ENCODE measurements at places on chromosomes 1 and 21.

GRCh38 chr1:64515427-64515826, 45.5 kb downstream of the CACHD1 start:
- DNase-seq: no peak

DNA sequence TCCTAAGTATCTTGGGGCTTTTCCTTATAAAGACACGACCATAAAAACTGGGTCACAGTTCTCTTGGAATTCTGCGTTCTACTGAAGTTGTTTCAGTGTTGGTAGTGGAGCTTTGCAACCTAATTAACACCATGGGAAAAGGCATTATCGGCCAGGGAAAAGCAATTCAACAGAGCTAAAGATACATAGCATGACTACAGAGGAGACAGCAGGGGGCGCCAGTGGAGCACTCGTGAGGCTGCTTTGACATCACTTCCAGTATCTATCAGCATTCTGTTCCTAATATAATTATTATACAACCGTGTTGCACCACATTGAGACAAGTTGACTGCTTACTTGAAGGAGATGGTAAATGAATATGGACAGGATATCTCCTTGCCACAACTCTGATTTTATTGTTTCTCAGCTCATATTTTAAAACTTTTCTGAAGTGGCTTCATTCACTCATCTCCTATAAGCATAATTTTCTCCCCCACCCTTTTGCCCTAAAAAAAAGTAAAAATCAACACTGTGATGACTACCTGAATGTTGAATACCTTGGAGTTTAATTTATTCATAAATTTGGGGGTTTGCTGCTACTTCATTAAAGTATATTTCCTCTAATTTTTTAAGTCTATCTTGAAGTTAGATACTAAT, 39.4 kb downstream of the ZP4 start:
- peak; percentile 67 for DNase-seq

DNA sequence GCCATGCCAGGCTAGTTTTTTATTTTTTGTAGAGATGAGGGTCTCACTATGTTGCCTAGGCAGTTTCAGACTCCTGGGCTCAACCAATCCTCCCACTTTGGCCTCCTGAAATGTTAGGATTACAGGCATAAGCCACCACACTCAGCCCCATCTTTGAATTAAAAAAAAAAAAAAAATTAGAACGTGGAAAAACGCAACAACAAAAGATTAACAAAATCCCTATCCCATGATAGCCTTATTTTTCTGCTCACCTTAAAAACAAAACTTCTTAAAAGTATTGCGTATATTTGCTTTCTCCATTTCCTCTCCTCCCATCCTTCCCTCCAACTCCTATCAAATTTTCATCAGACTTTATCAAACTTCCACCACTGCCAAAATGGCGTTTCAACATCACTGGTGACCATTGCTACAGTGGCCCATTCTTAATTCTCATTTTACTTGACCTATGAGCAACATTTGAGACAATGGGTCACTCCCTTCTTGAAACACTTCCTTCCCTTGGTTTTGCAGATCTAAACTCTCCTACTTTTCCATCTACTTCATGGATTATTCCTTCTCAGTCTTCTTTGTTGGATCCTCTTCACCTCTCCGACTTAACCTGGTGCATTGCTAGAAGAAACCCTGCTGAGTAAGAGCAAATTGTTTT, 579 bp upstream of the ZNF684 start:
- no peak for DNase-seq

GRCh38 chr1:59972216-59972927, 45.8 kb upstream of the CYP2J2 start:
- DNase-seq: no peak

DNA sequence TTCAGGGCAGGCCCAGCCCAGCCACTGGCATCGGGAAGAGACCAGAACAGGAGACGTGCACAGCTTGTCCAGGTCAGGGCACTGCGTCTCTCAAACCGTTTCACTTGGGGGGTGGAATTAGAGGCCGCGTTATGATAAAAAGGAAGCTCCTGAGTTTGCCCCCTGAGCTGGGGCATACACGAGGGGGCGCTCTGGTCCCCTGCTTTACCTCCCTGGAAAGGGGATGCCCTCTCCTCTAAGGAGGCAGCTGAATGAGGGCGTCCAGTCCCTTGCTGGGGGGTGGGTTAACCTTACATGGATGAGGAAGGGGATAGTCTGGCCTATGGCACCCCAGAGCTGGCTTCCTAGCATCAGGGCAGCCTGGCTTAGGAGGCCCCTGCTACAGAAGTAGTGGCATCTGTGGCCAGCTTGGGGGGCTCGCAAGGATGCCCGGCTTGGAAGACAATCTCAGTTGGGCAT, 2.3 kb downstream of the MYOG start:
- DNase-seq: no peak

GRCh38 chr1:75786901-75787493, 941 bp downstream of the RABGGTB start:
- DNase-seq: no peak

GRCh38 chr1:204915861-204916495, 45.3 kb downstream of the NFASC start:
- no peak for DNase-seq

- peak; percentile 78 for DNase-seq
Observed at GRCh38 chr1:8197493-8198282, 120.2 kb upstream of the SLC45A1 start.

DNA sequence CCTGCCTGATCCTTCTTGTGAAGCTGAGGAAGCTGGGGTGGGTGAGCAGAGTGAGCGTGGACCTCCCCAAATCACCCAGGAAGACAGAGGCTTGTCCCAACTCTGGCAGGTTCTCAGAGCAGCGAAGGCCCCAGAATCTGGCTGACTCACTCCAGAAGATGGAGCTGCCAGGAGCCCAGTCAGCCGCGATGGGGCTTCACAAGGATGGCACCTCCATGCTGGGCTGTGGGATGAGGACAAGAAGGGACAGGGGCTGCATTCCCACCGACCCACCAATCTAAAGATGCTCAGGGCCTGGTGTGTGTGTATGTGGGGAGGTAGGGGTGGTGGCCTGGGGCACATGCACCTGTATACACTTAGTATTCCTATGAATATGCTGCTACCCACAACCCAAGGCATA, 52.9 kb downstream of the ATP1A1 start:
- no peak for DNase-seq

- no peak for DNase-seq
Observed at GRCh38 chr21:22192766-22193165, 1194.6 kb downstream of the NCAM2 start.

DNA sequence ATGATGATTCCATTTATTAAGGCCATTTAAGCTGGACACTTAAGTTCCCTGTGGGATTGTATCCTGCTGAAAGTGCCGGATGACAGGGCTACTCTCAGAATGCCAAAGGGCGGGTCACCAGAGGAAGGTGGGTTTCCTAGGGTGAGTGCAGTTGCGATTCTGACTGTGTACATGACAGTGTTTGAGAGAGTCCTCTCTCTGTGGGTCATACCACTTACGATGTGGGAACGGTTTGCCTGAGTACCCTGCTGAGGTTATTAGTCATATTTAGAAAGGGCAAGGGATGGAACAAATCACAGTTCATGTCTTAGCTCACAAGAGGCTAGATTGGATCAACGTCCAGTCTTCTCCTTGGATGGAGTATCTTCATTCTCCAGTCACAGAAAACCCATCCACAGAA, 461.9 kb downstream of the CAMTA1 start:
- DNase-seq: no peak

DNA sequence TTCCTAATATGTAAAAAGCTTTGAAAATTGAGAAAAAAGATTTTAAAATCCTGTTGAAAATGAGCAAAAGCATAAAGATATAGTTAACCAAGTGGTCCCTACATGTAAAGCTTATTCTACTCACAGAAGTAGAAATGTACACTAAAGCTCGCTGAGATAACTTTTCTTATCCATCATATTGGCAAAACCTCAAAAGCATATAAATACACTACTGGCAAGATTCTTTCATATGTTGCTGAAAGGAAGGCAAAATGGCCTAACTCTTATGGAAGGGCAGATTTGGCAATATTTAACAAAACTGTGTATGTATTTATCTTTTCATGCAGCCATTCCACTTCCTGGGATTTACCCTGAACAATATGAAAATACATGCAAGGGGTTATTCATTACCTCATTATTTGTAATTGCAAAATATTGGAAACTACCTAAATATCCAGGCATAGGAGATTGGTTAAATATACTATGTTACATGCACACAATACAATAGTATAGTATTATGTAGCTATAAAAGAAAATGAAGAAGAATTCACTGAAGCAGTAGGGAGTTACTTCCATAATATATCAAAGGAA, 43.2 kb upstream of the LYPLAL1 start:
- DNase-seq: no peak

DNA sequence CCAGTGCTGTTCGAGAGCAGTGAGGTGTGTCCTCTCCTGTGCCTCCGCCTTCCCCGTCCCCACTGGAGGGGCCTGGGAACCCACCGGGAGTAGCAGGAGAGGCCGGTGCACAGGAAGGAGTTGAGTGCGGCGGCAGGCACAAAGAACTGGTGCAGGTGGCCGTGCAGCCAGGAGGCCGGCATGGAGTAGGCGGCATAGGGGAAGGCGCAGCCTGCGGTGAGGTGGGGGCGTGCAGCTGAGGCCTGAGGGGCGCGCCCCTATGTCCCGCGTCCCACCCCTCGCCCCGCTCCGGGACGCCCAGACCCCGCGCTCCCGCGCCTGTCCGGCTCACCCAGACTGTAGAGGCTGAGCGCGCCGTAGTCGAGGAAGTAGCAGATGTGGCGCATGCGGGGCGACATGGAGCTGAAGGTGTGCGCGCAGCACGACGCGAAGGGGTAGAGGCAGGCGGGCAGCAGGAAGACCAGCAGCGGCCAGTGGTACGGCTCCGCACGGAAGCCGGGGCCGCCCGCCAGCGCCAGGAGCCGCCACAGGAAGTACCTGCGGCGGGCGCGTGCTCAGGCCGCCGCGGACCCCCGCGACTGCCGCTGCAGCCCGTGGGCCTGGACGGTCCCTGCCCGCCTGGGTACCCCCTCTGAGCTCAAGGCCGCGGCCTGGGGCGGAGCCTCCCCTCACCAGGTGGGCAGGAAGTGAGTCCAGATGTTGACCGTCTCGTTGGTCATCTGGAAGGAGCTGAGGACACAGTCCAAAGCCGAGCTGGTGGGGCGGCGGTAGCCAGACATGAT, 2.2 kb downstream of the PAQR6 start:
- no peak for DNase-seq

- DNase-seq: no peak
Observed at GRCh38 chr1:15667362-15667761, 16.8 kb upstream of the PLEKHM2 start.

DNA sequence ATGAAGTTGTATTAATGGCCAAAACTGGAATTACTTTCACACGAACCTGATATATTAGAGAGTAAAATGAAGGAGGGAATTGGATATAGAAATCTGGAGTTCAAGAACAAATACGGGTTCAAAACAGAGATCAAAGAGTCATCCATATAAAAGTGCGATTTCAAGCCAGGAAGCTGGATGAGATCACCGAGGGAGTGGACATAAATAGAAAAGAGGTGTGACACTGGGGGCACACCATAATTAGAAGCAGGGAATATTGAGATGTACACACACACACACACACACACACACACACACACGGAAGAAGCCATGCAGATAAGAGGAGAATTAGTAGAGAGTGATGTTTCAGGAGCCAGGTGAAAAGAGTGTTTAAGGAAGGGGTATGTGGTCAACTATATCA, 32.3 kb upstream of the PLD5 start:
- DNase-seq: no peak

DNA sequence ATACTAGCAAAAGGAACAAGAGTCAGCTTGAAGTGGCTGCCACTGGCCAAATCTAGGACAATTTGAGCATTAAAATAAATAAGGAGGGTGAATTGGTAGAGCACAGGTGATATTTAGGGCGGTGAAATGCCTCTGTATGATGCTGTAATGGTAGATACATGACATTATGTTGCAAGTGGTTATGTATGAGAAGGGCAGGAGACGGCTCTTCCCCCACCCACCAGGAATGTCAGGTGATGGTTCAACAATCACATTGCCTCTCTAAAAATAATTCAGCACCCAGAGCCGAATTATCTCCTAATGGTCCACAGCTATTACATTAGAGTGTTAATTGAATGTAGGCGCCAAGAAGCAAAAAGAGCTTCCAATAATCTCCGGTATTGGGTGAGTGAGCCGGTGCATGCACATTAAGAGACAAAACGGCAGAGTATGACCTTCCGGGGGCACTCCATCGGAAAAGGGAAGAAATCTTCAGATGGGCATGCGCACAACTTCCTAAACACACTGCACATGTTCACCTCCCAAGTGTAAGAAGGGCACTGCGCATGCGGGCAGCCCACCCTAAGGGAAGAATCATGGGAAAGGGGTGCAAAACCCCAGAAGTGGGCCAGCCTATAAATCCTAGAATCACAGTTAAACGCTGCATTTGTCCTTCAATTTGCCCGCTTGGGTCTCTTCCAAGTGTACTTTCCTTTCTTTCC, 6.8 kb upstream of the IFNAR1 start:
- DNase-seq: no peak

- peak; percentile 14 for DNase-seq
Observed at GRCh38 chr1:113219377-113219776, 146.4 kb downstream of the LRIG2 start.

DNA sequence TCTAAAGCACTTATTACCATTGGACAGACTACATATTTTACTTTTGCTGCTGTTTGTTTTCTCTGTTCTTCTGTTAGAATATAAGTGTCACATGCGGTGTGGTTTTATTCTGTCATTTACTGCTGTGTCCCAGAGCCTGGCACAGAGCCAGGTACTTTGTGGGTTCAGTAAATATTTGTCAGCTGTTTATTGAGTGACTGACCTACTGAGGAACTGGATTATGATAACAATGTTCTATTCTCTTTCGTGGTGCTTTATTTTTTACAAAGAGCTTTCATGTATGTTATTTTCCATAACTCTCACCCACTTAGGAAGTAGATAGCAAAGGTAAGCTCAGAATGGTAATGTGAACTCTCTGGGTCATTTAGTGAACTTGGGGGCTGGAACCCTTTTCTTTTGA, 118.8 kb downstream of the RWDD3 start:
- no peak for DNase-seq

GRCh38 chr1:110671361-110671760, 3.4 kb downstream of the KCNA3 start:
- DNase-seq: no peak

DNA sequence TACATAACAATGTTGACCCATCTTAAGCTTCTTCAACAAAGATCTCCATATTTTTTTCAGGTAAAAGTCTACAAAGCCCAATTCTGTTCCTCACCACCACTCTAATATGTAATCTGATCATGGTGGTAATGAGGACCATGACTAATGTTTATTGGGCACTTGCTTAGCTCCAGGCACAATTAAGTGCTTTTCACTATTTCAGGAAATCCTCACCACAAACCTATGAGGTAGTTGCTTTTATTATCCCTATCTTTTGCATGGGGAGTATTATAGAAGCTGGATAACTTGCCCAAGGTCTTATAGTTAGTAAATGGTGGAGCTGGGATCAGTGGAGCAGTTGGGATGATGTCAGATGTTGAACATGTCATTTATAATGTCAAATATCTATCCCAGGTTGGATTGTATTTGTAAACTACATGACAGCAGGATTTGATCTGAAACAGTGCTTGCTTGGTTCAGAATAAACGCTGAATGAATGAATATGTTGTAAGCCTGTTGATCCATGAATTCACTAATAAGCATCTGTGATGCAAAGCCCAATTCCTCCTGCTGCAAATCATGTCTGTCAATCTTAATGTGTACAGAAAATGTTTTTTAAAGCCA, 283.3 kb upstream of the ST6GALNAC5 start:
- DNase-seq: no peak

- DNase-seq: no peak
Observed at GRCh38 chr1:173580071-173580470, 22.8 kb downstream of the SLC9C2 start.

GRCh38 chr1:207811319-207811718, 59.5 kb downstream of the CD46 start:
- no peak for DNase-seq

Data from ACHN (cell line).